ENCODE measurements at places on chromosomes 13 and 19. TPM values are rescaled to one million over a fixed set of nuclear protein-coding genes. Genes with fewer than 3 reads are reported as not detected.

DNA sequence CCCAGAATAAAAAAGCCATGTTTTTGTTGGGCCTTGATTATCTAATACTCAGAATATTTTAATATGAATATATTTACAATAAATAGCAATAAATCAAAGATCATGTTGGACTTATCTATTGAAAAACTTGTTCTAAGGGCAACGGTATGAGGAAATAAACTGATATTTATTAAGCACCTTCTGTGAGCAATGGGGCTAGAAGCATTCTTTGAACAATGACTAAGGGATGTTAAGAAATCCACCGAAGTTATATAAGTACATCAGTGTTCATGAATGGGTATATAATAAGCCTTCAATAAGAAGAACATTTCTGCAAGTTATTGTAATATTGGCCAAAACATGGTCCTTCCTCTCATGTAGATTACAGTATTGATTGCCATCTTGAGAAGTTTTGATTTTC lies 221.8 kb downstream of the OXGR1 start:
- DNase-seq: no peak

DNA sequence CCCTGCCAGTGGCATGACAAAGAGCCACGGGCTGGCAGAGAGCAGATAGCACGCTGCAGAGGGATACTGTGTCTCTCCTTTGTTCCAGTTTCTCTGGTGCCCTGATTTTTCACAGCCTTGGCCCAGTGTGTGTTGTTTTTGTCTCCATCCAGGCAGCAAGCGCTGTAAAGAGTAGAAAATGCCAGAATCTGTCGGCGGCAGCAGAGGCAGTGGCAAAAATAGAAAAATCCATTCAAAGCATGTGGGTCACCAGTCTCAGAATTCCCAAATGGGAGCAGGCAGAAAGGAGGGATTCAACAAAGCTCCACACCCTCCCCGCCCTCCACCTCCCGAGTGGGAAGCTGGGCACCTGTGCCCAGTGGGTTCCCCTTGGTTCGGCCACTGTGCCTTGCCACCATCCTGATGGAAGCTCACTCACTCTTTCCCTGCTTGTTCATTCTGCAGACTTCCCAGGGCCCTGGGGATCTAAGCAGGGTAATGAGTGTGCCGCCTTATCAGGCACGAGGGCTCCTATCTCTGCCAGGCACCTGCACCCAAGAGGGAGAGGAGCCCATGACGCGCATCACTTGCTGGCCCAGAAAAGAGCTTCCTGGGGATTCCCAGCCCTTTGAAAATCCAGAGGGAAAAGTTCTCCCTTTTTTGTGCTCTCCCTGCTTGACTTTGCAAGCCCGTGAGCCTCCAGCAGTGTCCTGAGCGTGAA lies 416.9 kb downstream of the IRS2 start:
- DNase-seq: no peak

GRCh38 chr13:41032691-41033376 lies 13.7 kb upstream of the ELF1 start:
- peak; percentile 40 for DNase-seq

- DNase-seq: no peak
Observed at GRCh38 chr13:64186503-64187250, 2771.0 kb upstream of the PCDH20 start.

DNA sequence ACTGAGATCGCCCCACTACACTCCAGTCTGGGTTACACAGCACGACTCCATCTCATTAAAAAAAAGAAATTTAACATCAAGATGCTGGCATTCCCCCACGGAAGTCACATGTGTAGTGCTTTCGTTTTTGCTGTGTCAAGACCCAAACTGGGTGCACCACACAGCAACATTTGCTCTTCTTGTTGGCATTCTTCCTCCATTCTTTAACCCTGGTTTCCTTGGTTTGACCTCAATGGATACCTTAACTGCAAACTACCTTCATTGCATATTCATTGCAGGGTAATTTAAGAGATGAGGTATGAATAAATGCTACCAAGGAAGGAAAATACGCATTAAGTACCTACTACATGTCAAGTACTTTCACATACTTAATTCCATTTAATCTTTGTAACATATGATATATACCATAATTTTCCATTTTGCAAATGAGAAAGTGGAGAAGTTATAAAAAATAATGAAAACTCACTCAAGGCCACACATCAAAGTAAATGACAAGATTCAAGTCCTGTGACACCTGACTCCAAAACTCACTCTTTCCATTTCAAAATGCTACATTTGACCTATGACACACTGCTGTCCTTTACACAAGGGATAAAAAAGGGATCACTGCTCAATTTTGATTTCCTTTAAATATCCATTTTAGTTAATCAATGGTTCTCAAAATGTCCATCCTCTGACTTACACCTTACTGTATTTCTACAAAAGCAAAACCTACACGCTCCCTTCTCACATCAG lies 59.2 kb downstream of the STK24 start:
- no peak for DNase-seq

DNA sequence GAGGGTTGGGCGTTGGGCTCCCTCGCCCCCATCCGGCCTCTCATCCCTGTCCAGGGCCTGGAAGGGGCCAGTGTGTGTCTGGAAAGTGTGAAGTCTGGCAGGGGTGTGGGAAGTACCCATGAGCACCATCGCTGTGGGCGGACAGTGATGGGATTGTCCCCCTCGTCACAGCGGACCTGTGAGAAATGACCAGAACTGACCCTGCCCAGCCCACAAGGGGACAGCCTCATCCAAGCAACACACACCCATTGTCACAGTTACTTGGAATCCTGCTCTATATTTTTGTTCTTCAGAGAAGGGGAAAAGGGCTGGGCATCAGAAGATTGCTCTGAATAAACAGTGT lies 18.6 kb downstream of the MCF2L start:
- no peak for DNase-seq

NLRP4 gene
- total RNA-seq: not detected

AMER2 gene
- total RNA-seq: not detected

FCAR gene
- not detected for total RNA-seq

Measured in renal cortical epithelial cell (primary cell).